CD4-positive, alpha-beta T cell treated with Interleukin-17A for 1 hour (primary cell): ENCODE measurements at places on chromosomes 11 and 22.
A peak's percentile ranks its signal among the peaks of the same experiment; 100 is the strongest.

- no peak for DNase-seq
Measured at GRCh38 chr11:44608651-44608990, 43.2 kb downstream of the CD82 start.

- DNase-seq, result no peak
Measured at GRCh38 chr22:37556710-37557109, 3.6 kb upstream of the CDC42EP1 start.

- DNase-seq, result no peak
Measured at GRCh38 chr11:9629064-9629463, 34.8 kb upstream of the SWAP70 start.

GRCh38 chr11:129937592-129938238 lies 42.3 kb upstream of the NFRKB start:
- no peak for DNase-seq

DNA sequence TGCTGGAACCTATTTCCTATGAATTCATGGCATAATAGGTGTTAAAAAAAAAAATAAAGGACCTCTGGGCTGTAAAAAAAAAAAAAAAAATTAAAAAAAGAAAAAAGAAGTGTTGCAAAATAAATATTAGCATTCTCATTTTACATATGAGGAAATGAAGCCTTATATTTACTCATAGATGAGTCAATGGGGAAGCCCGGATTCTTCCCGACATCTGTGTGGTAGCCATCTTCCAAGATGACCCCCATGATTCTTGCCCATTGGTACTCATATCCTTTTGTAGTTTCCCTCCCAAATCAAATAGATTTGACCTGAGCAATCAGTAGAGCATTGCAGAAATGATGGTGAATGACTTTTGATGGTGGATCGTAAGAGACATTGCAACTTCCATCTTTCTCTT lies 3.0 kb upstream of the SWAP70 start:
- DNase-seq, result no peak

DNA sequence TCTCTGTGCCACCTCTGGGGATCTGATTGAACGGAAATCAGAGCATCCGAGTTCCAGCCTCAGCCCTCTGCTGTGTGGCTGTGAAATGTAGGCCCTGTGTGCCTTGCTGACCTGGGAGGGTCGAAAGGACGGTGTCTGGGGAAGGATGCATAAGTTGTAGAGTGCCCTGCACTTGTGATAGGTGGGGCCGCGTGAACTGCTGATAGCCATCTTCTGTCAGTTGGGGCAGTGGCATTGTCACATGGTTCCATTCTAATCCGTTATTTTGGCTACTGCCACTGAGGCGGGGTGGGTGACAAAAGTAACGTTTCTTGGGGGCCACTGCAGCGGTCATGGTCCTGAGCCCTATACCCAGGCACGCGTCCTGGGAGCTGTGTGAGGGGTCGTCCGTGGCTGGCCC lies 63.4 kb downstream of the LRP5 start:
- no peak for DNase-seq

- DNase-seq, result no peak
Measured at GRCh38 chr22:27502327-27502726, 299.2 kb downstream of the MN1 start.

DNA sequence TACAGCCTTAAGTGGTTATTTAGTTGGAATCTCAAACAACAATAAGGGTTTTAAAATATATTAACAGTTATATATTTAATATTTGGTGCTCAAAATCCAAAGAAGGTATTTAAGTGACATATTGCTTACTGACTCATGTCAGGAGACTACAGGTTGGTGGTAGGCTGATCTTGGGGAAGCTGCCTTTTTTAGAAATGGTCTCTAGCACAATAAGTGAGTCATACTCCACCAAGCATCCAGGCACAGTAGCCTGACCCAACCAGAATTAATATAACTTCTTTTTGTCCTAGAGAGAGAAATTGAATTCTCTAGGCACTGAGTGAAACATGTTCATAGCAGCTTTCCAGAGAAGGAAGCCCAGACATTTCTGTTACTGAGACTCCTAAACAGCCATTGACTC lies 868.5 kb upstream of the TENM4 start:
- DNase-seq, result no peak

DNA sequence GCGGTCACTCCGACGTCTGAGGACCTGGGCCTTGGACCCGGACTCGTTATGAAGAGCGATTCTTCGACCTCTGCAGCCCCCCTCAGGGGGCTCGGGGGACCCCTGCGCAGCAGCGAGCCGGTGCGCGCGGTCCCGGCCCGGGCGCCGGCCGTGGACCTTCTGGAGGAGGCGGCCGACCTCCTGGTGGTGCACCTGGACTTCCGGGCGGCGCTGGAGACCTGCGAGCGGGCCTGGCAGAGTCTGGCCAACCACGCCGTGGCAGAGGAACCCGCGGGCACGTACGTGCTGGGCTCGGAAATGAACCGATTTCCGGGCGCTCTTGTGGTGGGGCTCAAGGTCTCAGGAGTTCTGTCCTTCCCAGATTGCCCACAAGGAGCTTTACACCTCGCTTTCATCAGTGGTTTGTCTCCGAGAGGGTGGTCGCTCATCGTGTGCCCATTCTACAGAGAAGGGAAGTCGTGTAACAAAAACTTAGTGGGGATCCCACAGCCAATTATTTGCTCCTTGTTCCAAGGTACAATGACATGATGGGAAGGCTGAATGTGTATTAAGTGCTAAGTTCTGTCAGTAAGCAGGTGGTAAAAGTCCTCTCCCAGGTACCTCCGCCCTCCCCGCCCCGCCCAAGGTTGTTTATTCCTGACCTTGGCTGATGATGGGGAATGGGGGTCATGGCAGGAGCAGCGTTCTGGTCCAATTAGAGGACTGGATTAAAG lies 695 bp downstream of the PEX26 start:
- peak; percentile 45 for DNase-seq

DNA sequence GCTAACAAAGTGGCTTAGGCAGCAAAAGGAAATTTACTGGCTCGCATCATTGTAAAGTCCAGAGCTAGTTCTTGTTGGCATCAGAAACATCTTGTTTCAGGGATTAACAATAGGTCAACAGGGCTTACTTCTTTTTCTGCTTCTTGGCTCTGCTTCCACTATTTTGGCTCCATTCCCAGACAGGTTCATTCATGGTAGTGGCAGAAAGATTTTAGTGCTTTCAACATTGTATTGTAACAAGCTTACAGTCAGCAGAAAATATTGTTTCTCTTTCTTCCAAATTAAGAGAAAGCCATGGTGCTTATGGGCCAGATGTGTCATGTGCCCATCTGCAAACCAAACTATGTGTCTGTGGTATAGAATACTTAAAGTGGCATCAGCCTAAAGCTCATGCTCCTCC lies 315.6 kb downstream of the RAB38 start:
- DNase-seq, result no peak

DNA sequence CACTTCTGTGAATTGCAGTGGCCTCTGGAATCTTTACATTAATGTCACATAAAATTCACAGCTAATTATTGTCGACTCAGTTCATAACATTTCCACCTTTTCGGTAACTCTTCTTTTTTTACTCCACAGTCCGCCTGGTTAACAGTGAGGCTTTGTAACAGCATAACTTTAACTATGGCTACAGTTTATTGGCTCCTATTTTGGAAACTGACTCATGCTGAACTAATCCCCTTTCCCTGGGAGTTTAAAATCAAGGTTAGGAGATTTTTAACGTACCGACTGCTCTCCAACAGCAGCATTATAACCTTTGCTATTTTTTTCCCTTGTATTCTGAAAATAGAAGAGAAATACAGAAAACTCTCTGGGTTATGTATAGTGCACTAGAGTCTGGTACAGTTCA lies 3.2 kb upstream of the POGLUT3 start:
- DNase-seq, result no peak

GRCh38 chr22:31093086-31093850 lies 12.2 kb downstream of the SMTN start:
- no peak for DNase-seq

DNA sequence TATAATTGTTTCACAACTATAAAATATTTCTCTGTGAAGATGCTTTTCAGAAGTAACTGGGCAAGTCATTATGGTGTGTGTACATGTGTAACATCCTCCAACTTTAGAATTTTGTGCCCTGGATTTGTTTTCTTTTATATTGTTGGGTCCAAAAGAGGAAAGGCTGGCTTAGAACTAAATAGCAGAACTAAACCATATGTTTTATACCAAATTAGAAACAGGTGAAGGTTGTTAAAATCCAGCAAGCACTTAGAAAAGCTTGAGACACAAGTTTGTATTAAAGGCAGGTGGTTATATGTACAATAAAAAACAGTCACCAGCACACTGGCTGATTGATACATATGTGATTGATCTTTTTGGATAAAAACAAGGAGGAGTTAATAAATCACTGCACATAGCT lies 158.5 kb downstream of the WNT11 start:
- no peak for DNase-seq

GRCh38 chr22:41106122-41106968 lies 14.0 kb downstream of the EP300 start:
- no peak for DNase-seq

- DNase-seq, result no peak
Measured at GRCh38 chr11:67146516-67147226, 27.6 kb downstream of the KDM2A start.

DNA sequence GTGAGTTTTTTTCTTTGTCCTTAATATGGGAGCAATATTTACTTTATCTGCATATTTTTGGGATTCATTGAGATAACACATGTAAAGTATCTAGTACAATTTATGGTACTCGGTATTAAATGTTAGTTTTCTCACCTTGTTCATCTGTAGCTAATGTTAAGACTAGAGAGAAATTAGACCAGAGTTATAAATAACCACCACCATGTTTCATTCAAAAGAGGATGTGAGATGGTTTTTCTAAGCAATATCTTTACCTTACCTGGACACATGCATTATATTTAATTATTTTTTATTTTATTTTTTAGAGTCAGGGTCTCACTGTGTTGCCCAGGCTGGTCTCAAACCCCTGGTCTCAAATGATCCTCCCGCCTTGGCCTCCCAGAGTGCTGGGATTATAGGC lies 18.4 kb downstream of the ARHGAP42 start:
- DNase-seq, result no peak

- peak; percentile 5 for DNase-seq
Measured at GRCh38 chr11:69010964-69011623, 2.0 kb downstream of the MRGPRF start.

DNA sequence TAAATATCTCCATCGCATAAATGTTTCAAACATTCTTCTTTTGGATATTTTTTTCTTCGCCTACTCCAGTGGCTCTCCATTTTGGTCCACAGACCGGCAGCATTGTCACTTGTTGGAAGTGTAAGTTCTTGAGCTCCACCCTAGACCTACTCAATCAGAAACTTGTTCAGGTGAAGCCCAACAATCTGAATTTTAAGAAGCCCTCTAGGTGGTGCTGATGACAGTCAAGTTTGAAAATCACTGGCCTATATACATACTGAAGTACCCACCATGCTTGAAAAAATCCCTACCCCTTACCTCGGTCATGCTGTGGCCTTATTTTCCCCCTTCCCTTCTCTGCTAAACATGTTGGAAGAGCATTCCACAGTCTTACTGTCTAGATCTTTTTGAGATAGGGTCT lies 10.2 kb upstream of the ACAT1 start:
- DNase-seq, result no peak

- DNase-seq, result no peak
Measured at GRCh38 chr11:79406376-79406775, 34.5 kb downstream of the TENM4 start.

GRCh38 chr11:127521413-127521812 lies 520.8 kb upstream of the KIRREL3 start:
- DNase-seq, result no peak

DNA sequence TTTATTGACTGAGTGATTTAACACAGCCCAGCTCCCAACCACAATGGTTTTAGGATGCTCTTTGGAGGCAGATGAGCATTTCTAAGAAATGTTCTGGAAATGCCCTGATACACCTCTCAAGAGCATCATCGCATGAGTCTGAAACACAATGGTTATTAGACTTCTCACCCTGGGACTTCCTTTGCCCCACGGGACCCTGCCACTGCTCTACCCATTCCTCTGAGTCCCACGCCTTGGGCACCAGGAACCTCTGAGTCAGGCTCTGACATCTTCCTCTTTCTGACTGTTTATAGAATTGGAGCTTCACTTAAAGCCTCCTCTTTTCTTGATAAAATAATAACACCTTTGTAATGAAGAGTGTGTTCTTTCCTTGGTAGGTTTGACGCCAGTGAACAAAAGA lies 85.6 kb upstream of the PARVA start:
- DNase-seq, result no peak

- DNase-seq, result no peak
Measured at GRCh38 chr22:37802310-37803194, 5.2 kb upstream of the GCAT start.

- no peak for DNase-seq
Measured at GRCh38 chr11:129259931-129260348, 67.8 kb upstream of the ARHGAP32 start.

DNA sequence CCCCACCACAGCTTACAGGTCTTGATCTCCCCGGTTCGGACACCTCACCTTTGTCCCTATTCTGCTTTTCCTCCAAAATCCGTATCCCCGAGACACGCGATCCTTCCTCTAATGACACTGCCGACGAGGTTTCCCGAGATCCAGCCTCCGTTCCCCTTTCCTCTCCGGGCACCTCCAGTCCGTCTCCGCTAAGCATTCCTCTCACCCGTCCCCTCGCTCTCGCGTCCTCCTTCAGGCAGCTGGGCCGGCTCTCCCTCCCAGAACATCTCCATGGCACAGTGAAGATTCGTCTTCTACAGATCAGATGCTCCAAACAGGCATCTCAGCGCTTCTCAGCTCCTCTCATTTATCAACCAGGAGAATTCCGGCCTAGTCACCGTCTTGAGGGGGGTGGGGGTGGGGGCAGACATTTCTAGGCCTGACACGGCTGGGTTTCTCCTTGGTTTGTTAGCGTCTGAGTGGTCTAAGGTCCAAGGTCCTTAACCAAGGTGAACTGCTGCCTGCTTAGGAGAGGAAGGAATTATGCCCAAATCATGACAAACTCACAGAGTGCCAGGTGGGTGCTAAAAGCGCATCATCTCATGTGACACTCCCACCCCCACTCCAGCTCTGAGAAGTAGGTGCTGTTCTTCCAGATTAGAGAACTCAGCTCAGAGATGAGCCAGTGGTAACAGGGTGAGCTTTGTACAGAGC lies at the start of gene SPTBN2:
Gene SPTBN2 (minus strand): TSS at position 524 of the 693 bp plus-strand sequence. CDS start 7,976 bp downstream, outside the sequence.
- no peak for DNase-seq

DNA sequence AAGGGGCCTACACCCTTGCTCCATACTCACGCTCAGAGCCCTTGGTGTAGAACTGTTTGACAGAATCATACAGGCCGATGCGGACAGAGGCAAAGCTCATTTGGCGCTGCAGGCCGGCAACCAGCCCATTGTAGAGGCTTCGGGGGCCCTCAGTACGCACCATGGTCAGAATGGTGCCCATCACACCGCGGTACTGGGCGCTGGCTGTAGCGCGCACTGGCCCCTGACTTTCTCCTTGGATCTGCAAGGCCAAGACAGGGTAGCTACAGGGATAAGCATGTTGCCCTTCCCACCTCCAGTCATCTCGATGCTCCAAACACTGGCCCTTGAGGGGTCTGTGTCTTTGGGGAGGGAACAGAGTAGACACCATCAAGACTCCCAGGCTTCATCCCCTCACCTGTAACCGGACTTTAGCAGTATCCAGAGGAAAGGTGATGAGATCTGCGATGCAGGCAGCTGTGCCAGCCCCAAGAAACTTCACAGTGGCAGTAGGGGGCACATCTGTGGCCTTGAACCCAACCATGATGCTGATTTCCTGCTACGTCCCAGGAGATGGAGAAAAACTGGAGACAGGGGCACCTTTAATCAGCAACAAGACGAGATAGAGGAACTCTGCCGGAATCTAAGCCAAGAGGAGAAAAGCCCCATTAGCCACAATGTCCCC lies 4.7 kb downstream of the UCP2 start:
- DNase-seq, result no peak

GRCh38 chr11:106879832-106880546 lies 138.3 kb downstream of the GUCY1A2 start:
- no peak for DNase-seq
